ENCODE measurements at places on chromosomes 5 and 9.
A peak's percentile ranks its signal among the peaks of the same experiment; 100 is the strongest.

DNA sequence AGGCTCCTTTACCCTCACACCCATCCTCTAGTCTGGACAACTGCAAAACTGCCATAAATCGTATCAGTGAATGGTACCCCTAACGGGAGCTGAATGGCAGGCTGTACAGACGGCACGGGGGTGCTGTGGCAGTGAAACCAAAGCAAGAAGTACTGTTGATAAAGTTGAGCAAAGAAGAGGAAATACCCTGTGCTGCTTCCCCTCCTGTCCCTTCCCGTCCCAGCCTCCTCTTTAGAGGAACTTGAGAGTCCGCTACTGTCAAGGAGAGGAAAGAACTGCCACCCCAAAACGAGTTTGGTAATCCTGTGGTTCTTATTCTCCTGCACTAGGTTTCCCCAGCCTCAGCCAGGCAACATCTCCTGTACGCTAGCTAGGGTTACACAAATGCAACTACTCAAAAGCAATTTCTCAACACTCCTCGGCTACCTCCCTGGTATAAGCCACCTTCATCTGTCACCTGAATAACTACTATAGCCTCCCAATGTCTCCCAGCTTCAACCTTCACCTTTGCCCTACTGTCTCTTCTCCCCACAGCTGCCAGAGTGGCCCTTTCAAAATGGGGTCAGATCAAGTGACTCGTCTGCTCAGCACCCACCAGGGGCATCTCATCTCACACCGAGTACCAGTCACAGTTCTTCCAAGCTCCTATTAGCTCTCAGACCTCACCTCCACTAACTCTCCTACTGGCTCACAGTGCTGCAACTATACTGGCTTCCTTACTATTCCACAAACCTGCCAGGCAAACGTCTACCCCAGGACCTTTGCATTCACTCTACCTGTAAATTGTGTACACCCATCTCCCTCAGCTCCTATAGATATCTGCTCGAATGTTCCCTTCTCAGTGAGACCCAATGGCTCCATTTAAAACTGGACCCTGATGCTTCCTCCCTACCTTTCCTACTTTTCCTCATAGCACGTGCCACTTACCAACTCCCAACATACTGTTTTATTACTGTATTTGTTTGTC lies 4.1 kb downstream of the GLRX start:
- DNase-seq = no peak

GRCh38 chr5:89421035-89421434 lies 538.1 kb upstream of the MEF2C start:
- DNase-seq = peak; percentile 60

- no peak for DNase-seq
Measured at GRCh38 chr9:12815888-12816287, 41.1 kb downstream of the LURAP1L start.

DNA sequence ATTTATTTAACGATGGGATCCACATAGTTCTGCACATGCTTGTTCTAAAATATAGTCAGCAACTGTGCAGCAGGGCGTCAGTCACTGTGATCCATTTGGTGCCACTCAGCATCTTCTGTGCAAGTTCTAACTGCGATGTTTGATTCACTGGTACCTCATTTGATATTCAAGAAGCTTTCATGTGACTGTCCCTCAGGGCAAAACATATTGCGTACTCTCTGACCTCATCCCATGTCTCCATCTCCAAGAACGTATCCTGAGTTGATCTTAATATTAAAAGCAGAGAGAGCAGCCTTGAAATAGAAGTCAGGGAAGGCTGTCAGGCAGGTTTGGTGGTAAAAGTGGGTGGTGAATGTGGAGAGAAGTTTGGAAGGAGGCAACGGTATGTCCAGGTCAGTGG lies 116.5 kb upstream of the ATP10B start:
- no peak for DNase-seq

DNA sequence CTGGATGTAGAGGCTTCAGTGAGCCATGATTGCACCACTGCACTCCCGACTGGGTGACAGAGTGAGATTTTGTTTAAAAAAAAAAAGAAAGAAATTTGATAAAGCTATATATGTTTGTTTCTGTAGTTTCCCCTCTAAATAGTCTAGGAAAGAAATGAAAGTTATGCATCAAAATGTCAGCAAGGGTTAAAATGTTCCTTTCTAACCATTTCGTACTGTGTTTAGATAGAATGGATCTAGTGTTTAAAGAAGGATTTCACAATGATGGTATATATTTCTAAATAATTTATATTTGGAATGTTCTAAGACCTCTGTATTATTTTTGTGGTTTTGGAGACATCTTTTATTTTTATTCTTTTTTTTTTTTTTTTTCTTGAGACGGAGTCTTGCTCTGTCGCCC lies 22.7 kb downstream of the TEK start:
- no peak for DNase-seq

DNA sequence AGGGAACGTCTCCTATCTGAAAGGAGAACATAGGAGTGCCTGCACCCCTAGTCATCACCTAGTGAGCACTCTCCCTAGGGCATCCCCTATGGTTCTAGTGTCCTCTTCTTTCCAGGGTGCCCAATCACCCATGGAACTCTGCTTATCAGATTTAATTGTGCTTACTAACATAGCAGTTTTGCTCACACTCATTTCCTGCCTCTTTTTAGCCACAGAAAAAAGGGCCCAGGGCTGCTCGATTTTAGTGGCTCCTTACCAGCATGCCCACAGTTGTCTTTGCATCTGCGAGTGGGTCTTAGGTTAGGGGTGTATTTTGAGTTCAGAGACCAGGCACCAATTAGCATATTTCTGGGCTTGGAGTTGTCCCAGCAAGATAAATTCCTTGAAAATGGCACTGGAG lies 1110.2 kb downstream of the TAF11L14 start:
- no peak for DNase-seq

- DNase-seq = no peak
Measured at GRCh38 chr9:673966-674526, 167.5 kb upstream of the DMRT1 start.

DNA sequence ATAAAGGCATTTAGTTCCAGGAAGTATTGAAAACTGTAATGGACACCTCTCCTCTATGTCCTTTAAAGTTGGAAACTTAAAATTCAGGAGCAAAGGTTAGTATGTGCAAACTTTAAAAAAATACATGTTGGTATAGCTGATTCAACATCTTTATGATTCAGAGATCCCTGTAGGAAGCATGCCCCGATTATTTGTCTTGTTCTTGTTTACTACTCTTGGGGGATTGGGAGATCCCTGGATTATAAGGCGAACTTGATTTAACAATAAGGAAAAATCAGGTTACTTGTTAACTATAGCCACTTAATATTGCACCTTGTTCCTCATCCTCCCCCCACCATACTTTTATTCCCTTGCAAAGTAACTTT lies 1.7 kb downstream of the F2RL1 start:
- DNase-seq = no peak

- no peak for DNase-seq
Measured at GRCh38 chr5:151295791-151296477, 7.6 kb downstream of the SLC36A3 start.

- no peak for DNase-seq
Measured at GRCh38 chr5:40754381-40755092, 1.2 kb downstream of the TTC33 start.

GRCh38 chr9:132324425-132324824 lies 30.4 kb downstream of the SETX start:
- no peak for DNase-seq

GRCh38 chr5:147689426-147689825 lies 93.1 kb downstream of the JAKMIP2 start:
- DNase-seq = no peak

DNA sequence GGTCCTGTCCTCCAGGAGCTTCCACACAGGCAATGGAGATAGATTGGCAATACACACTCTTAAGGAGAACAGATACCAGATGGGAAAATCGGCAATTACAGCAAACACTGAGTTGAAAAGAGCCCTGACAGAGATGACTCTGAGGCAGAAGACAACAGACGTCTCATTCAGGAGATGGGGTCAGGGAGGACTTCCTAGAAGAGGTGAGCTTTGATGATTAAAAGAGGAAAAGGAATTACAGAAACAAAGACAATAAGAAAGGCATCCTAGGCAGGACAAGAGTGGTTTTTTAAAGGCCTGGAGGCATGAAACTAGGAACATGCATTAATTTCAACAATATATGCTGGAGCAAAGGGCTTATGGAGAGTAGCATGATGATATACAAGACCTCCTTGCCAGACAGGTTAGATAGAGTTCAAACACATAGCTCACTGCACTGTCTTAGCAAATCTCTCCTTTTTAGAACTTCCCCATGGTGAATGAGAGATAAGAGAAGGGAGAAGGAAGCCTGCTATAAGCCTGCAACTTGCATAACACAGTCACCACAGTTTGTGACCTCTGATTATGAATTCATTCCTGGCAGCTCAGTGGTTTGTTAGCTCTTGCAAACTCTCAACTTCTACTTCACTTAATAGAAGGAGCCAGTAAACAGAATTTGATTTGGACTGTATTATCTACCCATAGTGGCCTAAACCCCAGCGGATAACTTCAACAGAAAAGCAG lies 48.5 kb downstream of the SIL1 start:
- DNase-seq = peak; percentile 85

DNA sequence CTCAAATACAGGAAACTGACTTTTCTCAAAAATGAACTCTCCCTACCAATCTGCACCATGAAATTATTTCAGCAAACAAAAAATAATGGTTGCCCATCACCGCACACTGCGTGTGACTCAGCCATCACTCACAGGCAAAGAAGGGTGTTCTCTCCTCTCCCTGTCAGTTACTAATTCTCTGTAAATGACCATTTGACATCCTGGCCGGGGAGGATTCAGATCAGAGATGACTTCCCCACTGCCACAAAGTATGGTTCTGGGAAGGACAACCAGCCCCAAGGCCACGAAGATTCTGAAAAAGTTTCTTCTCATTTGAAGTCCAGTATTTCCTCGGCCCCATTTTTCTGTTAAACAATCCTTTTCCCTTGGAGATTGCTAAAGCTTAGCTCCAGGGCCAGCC lies 199.4 kb downstream of the AUH start:
- no peak for DNase-seq

DNA sequence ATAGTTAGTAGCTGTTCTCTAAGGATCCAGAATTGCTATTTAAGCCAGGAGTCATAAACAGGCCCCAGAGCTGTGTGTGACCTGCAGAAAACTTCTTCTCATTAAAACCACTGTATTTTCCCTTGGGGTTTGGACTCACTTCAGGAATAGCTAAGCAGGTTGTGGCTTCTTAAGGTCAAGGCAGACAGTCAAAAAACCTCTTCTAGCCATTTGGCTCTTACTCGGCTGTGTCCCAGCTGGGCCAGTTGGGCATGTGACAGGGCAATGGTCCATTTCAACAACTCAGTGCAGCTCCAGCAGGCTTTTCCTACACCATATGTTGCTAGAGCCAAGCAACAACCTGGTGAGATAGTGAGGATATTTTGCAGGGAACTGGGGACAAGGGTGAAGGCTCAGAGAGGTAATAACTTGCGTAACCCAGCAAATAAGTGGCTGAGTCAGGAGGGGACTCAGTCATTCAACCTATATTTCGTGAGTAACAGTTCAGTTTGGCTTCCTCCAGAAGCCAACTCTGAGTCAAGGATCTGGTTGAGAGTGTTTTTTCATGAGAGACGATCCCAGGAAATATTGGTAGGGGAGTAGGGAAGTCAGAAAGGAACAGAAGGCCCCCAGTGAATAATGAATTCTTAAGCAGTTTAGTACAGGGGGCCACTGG lies 115.4 kb upstream of the PPP2R2B start:
- DNase-seq = no peak

- DNase-seq = no peak
Measured at GRCh38 chr5:160305319-160305718, 7.0 kb downstream of the CCNJL start.

DNA sequence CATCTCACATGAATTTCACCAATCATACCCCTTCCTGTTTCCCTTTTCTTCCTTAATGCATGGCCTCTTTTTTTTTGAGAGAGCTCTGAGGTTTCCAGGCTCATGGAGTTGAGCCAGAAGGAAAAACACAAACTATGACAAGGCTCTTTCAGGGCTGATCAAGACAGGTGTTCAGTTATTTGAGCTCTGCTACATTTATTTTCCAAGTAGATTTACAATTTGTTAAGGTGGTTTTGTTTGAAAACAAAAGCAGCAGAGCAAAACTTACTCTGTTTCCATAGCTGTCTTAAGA lies 62.4 kb upstream of the IL7R start:
- no peak for DNase-seq

GRCh38 chr5:82911910-82912309 lies 165.3 kb downstream of the TMEM167A start:
- DNase-seq = no peak

- DNase-seq = no peak
Measured at GRCh38 chr5:80037366-80037765, 2.2 kb downstream of the THBS4 start.

DNA sequence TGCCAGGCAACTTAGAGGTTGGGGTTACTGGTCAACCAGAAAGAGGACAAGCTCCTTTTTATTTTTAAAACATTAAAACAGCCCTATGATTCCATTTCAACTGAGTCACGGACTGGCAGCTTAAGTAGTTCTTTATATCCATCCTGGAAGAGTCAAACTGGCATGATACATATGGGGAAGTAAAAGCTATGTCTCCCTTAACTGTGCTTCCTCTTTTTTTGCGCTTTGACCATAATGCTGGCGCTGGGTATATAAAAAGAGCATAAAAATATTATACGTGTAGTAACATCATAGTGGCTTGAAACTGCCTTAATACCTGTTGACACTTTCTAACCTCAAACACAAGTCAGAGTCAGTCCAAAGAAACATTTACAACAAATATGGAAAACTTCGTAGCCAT lies 274.4 kb downstream of the CSNK1G3 start:
- DNase-seq = no peak

All from bone marrow (tissue), 2 donors.